ENCODE measurements at places on chromosomes 11 and 22.

GRCh38 chr11:96293109-96293508 lies 49.9 kb downstream of the MAML2 start:
- no peak for DNase-seq

DNA sequence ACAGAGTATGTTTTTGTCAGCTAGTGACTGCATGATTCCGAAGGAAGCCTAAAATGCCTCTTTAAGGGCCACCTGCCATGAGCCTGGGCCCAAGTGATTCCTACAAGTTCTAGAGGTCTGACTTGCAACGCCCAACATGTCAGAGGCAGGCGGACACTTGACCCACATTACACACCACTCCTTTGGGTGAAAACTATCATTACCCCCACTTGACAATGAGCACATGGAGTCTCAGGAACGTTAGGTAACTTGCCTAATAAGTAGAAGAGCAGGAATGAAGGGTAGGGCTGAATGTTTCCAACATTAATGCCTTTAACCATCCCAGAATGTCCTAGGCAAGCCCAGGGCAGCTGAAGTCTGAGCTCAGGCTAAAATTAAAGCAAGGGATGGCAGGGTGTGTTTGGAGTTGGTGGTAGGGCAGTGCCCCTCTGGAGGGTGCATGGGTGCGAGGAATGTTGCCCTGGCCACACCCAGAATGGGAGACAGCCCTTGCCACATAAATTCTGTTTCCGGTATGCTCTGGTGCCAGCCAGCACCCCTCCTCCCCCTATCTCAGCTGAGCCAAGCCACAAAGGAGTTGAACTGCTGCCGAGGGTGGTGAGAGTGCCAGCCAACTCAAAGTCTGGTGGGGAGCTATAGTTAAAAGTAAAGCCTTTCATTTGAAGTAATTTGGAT lies 2.5 kb downstream of the PLAAT2 start:
- no peak for DNase-seq

GRCh38 chr22:19842393-19843106 lies 12.1 kb downstream of the GNB1L start:
- no peak for DNase-seq

DNA sequence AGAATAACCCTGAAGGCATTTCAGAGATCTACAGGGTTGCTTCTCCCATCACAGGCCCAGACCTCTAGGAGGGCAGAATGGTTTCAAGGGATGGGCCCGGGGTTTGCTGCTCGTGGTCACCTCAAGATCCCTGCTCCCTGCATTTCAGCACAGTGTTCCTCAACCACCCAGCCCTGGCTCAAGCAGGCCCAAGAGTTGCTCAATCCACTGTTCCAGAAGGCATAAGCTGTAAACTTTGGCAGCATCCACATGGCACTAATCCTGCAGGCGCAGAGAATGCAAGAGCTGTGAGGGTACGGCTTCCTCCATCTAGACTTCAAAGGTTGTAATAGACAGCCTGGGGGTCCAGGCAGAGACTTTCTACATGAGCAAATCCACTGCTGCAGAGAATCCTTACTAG lies 225.0 kb upstream of the UBASH3B start:
- DNase-seq, result no peak

GRCh38 chr22:43222262-43222661 lies 35.3 kb upstream of the TTLL12 start:
- DNase-seq, result no peak

DNA sequence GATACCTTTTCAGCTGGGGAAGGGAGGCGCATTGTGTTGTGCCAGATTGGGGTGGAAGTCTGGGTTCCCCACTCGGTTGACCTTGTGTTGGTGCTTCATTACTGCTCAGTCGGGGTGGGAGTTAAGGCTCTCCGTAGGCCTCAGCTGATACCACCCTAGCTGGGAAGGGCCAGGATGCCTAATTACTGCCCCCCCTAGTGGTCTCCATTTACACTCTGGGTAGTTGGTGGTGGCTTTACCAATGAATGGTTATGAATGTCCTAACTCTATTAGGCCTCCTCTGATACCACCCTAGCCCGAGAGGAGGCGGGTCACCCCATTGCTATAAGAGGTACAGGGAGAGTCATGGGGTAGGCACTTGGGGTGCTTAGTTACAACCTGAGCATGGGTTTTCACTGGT lies 27.5 kb upstream of the HIKESHI start:
- no peak for DNase-seq

DNA sequence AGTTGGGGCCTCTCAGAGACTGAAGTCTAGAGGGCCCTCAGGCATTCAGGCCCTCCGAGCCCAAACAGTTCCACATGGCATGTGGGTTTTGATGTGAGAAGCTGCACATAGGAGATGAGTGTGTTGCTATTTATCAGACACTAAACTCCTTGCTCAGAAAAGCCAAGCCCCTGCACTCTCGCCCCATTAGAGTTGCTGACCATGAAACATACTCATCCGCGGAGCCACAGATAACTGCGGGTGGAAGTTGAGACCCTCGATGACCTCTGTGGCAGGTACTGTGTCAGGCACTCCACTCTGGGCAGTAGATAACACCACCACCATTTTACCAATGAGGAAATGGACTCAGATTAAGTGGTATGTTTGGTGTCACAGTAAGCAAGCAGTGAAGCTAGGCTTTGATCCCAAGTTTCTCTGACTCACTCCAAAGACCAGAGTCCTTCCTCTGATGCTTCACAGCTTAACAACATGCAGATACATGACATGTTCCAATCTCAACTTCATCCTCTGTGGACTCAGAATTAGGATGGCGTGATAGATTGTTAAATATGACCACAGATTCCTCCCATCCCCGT lies 202.1 kb downstream of the ADAMTS15 start:
- DNase-seq, result no peak

- no peak for DNase-seq
Observed at GRCh38 chr11:123249354-123249753, 54.3 kb upstream of the CLMP start.

- DNase-seq, result no peak
Observed at GRCh38 chr11:125720781-125721180, 25.3 kb upstream of the PATE1 start.

GRCh38 chr11:110392056-110392455 lies 37.7 kb upstream of the FDX1 start:
- DNase-seq, result no peak

- DNase-seq, result no peak
Observed at GRCh38 chr11:44421090-44421675, 111.2 kb upstream of the ALX4 start.
